ENCODE measurements at places on chromosomes 16 and 17. TPM values are rescaled to one million over a fixed set of nuclear protein-coding genes. Genes with fewer than 3 reads are reported as not detected.
A peak's percentile ranks its signal among the peaks of the same experiment; 100 is the strongest.

DNA sequence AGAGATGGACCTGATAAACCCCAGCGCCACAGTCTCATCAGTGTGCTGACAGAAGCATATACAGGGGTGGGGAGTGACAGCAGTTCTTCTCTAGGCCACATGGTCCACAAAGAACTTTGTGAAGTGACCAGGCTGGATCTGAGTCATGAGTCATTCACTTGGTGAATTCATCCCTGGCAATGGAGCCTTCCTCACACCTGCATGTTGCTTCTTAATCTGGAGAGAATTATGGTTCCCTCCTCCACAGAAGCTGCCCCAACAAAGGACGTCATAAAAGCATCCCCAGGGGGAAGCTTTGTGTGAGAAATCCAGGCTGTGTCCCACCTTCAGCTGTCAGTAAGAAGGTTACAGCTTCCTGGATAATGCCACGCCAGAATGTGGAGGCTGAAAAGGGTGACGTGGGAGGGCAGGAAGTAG, 215.6 kb upstream of the MAF start:
- no peak for DNase-seq

DNA sequence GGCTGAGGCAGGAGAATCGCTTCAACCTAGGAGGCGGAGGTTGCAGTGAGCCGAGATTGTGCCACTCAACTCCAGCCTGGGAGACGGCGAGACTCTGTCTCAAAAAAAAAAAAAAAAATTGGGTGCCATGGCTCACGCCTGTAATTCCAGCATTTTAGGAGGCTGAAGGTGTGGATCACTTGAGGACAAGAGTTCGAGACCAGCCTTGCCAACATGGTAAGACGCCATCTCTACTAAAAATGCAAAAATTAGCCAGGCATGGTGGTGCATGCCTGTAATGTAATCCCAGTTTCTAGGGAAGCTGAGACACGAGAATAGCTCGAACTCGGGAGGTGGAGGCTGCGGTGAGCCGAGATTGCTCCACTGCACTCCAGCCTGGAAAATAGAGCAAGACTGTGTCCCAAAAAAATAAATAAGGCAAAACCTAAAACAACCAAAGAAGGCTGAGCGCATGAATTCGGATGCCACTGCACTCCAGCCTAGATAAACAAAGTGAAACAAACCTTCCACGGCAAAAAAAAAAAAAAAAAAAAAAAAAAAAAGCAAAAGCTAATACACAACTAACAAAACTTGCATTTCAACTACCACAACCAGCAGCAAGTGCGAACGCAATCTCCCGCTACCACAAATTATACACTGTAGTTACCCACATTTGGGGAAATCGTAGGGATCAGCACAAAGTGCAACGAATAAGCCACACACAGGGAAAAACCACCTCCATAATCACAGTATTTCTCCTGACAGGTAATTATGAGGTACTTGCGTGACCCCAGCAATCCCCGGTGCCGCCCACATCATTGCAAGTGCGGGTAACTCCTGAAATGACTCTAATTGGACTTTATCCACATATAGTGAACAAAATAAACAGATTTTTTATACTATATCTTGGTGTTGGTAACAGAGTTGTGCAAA, 25.6 kb downstream of the TEX14 start:
- no peak for DNase-seq

Gene MPO
- total RNA-seq, result 0.84 TPM

DNA sequence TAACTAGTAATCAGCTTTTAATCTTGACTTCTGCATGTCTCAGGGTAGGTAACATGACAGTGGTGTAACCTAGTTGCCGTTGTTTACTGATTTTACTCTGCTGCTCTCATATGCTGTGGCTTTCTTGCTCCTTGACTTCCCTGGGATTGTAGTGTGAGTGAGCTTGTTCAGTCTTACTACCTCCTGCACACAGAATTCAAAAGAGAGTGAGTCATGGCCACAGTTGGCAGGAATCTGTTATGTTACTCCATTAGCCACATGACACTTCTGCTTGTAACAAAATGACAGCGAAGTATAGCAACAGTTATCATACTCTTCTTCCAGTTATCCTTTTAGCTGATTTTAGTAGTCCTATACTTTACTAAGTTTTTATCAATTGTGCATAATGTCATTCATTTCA, 18.8 kb downstream of the TNRC6A start:
- no peak for DNase-seq

Gene ALOX12B
- not detected for total RNA-seq

Gene SPATA32
- total RNA-seq, result 0.65 TPM

Gene PEMT
- total RNA-seq, result 55.7 TPM

- no peak for DNase-seq
Measured at GRCh38 chr16:22098405-22099255, 6.3 kb downstream of the VWA3A start.

Gene TIGD7
- 3.3 TPM for total RNA-seq

Gene MT4
- total RNA-seq, result not detected

DNA sequence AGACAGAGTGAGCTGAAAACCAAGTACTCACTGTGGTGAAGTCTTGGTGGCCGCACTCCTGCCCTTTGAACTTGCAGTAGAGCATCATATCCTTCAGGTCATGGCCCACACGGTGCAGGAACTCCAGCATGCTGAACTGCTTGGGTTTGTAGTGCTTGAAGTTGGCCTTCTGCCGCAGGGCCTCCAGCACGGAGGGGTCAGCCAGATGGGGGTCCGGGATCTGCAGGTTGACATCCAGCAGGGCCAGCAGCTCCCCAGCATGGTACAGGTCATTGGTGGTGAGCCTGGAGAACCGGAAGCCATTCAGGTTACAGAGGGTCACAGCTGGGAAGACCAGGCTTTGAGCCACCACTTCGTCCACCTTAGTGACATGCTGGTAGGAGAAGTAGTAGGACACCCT, 99.1 kb upstream of the CCL2 start:
- DNase-seq, result no peak

DNA sequence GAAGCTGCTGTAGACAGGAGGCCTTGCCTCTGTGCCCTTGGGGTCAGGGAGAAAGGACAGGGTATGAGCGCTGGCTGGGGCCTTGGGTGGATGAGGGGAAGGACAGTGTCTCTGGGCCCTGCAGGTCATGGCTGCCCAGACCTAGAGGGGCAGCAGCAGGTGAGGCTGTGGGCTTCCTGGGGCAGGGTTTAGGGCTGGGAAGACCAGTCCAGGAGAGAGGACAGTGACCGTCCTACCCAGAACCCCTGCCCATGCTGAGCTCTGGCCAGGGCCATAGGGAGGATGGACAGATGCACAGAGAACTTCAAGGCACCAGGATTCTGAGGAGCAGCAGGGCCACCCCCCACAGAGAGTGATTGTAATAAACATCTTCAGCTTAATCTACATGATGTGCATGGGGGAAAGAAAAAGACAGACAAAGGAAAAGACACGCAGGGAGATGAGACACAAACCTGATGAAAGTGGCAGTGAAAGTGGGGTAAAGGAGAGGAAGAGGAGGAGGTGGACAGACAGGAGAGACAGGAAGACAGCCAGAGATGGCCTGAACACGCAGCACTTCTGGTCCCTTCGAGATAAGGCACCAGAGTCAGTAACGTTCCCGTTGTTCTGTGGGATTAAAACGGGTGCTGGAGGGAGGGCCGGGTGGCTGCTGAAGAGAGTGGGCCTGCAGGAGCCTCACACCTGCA, 17.5 kb downstream of the FLOT2 start:
- DNase-seq, result no peak

DNA sequence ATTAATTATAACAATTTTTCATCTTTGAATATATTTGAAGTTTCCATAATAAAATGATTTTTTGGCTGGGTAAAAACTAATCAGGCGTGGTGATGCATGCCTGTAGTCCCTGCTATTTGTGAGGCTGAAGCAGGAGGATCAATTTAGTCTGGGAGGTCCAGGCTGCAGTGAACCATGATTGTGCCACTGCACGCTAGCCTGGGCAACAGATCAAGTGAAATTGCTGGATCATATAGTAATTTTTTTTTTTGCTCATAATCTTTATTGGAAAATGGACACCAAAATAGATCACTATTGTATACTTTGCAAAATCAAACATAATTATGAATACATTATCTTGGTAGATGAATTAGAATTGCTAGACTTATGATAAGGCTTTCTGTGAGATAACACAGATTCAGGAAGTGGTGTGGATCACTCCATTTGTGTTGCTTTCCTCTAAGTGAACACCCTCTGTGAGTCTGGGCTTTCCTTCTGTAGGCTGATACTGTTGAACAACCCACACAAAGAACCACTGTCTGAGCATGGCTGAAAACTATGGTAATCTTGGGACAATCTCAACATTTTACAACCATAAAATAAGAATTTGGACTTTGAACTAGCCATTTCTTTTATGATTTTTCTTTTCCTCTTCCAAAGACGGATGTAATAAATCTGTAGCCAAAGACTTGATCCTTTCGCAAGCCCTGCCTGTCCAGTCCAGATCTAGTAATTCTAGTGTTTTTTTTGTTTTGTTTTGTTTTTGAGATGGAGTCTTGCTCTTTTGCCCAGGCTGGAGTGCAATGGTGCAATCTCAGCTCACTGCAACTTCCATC, 5.6 kb upstream of the ST3GAL2 start:
- no peak for DNase-seq

Gene SKAP1
- not detected for total RNA-seq

Gene ARL5C
- not detected for total RNA-seq

Gene FOXL1
- 0.09 TPM for total RNA-seq

- DNase-seq, result no peak
Measured at GRCh38 chr17:67575325-67575724, 142.4 kb upstream of the NOL11 start.

DNA sequence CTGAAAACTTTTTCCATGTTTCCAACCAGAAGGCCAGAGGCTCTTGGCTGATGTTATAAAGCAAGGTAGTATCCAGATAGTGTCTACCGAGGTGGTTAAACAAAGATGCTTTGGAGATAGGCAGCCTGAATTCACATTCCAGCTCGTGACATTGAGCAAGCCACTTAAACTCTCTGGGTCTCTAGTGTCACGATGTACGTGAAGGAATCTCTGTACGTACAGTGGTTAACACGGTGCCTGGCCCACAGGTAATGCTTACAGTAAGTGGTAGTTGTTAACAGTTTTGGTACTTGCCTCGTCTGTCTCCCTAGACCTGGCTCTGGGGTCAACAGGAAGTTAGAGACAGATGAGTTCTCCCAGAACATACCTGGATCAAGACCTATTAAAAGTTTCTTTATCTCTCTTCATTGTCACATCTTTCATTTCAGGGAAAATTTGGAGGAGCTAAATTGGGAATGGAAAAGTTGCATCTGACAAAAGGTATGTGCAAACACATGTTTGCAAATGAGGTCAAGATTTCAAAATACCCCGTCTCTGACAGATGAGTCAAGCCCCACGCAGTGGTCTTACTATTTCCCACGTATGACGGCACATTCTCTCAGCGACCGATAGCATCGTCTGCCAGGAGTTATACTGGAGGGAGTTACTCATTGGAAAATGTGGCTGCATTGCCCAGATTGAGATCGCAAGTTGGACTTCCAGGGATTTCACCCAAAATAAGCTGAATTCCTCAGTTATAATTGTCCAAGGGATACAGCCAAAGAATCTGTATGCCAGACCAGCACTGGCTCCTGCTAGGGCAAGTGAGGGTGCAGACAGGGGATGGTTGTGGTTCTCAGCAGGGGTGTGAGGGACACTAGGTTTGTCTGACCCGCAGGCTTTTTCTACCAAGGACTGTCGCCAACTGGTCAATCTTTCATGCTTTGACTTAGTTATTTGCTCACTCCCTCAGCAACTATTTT, 18.9 kb upstream of the MYH10 start:
- DNase-seq, result no peak

- DNase-seq, result no peak
Measured at GRCh38 chr17:73645050-73645871, 1.0 kb upstream of the SDK2 start.

GRCh38 chr16:57527610-57528360, 8.6 kb downstream of the CCDC102A start:
- DNase-seq, result no peak

DNA sequence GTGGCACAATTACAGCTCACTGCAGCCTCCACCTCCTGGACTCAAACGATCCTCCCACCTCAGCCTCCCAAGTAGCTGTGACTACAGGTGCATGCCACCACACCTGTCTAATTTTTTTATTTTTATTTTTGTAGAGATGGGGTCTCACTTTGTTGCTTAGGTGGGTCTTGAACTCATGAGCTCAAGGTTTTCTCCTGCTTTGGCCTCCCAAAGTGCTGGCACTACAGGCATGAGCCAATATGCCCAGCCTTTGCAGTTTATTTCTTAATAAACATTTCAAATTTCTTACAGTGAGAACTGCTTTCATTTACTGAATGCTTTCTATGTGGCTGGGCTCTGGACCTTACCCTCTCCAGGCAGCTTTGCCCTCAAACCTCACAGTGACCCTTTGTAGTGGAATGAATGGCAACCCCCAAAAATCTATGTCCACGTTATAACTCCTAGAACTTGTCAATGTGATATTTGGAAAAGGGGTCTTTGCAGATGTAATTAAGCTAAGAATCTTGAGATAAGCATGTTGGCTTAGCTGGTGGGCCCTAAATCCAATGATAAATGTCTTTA, 1.6 kb upstream of the TNP2 start:
- no peak for DNase-seq

Gene SLC52A1
- total RNA-seq, result not detected

GRCh38 chr17:61837175-61838051, 25.9 kb downstream of the BRIP1 start:
- peak; percentile 34 for DNase-seq

Gene KLHL36
- 62.5 TPM for total RNA-seq

DNA sequence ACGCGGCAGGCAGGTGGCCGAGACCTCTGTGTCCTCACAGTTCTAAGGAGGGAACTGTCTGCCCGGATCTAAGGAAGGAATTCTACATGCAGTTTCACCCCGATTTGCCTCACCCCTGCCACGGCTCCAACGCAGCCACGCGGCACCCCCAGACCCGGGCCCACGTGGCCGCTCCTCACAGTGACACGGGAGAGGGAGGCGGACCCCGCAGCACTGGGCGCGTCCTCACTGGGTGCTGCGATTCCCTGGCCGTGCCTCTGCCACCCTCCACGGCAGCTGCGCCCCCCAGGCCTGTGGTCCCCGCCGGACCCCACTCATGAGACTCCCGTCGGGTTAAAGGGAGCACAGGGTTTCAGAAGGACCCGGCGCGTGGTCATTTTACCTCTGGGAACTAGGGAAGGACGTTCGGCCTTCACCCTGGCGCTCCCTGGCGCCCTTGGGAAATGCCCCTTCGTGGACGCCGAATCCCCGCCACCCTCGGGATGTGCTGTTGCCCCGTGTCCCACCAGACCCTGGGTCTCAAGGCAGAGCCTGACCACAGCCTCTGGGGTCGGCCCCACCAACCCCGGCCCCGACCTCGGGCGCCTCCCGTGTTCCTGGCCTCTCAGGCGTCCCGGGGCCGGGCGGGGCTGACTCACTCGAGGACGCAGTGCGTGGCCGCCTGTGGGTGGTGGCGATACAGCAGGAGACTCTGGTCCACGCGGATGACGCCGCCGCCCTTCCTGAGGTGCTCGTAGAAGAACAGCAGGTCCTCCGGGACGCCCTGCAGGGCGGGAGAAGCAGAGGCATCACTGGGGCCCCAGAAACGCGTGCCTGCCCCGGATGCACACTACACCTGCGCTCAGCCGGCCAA, 118.8 kb upstream of the METRNL start:
- DNase-seq, result no peak

DNA sequence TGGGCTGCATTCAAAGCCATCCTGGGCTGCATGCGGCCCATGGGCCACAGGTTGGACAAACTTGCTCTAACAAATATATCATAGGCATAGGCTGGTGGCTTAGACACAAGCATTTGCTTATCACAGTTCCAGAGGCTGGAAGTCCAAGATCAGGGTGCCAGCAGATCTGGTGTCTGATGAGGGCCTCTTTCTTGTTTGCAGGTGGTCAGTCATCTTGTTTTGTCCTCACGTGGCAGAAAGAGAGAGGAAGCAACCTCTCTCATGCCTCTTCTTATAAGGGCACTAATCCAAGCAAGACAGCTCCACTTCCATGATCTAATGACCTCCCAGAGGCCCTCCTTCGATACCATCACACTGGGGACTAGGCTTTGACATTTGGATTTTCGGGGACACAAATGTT, 238.7 kb upstream of the TNRC6C start:
- DNase-seq, result no peak

Measured in omental fat pad (tissue), 4 donors.